ENCODE measurements at places on chromosomes 16 and 17.

GRCh38 chr17:77802811-77803220, 155.7 kb upstream of the TNRC6C start:
- no peak for DNase-seq

GRCh38 chr16:2078096-2078495, 30.3 kb downstream of the TSC2 start:
- no peak for DNase-seq

DNA sequence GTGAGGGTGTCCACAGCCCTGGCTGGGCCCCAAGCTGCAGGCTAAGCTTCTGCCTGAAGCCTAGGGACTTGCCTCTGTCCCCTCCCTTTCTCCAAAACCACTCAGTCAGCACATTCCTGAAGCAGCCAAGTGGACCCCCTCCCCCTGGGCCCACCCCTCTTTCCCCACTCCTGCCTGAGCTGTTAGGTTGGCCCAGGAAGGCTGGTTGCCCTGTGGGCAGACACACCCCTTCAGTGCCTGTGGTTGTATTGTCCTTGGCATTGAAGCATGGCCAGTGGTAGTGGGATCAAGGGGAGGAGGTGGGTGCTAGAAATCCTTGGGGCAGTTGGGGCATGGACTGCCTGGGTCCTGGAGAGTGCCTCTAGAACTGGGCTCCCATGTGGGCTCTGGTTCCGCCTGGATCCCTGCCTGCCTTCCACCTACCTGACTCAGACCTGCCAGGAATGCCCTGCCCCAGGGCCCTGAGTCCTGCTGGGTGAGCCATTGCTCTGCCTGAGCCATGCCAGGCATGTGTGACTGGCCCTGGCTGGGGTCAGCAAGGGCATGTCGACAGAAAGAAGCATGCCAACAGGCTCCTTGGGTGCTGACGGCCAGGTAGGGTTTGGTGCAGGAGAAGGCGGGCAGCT, 2.1 kb downstream of the TRAF4 start:
- DNase-seq, result no peak

DNA sequence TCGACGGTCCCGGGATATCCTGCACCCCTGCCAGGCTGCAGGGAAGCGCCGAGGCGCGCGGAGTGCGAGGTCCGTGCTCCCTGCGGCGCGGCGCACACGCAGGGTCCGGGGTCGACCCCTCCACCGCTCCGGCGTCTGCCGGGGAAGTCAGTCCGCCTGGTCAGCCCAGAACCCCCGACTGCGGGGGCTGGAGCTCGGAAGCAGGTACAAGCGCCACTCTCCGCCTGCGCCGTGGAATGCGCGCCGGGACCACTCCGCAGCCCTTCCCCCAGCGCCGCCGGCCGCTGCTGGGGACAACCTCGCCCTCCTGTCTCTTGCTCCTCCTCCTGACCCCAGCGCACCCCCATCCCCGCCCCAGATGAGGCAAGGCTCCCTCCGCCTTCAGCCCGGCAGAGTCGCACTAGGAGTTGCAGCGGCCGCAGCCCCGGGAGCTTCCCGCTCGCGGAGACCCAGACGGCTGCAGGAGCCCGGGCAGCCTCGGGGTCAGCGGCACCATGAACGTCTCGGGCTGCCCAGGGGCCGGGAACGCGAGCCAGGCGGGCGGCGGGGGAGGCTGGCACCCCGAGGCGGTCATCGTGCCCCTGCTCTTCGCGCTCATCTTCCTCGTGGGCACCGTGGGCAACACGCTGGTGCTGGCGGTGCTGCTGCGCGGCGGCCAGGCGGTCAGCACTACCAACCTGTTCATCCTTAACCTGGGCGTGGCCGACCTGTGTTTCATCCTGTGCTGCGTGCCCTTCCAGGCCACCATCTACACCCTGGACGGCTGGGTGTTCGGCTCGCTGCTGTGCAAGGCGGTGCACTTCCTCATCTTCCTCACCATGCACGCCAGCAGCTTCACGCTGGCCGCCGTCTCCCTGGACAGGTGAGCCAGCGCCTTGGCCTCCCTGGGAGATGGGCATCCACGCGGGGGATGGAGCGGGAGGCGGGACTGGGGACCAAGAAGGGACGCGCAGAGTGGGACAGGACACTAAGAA, at the start of gene GALR2:
TSS of gene GALR2 (plus strand) at position 392 of the 974 bp plus-strand sequence. CDS start at position 495, 103 bp downstream.
- no peak for DNase-seq

- no peak for DNase-seq
These were observed 83.3 kb upstream of the CORO6 start for GRCh38 chr17:29706045-29706431.

DNA sequence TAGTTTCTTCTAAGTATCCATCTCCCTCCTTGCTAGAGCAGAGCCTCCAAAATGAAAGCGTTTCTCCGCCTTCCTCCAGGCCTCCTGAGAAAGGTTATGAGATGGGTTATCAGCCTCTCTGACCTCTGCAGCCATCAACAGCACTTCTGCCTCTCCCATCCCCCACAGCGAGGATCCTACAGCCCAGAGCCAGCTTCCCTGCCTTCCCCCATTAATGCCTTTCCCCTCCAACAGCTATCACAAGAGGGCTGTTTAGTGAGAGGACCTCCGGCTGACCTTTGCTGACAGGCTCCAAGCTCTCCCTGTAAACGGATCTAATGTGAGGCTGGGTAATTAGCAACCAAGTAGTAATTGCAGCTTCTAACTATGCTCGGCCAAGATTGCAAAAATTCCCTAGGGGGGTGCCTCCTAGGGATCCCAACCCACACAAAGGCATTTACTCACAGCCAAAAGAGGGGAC, 55.8 kb downstream of the ZFHX3 start:
- DNase-seq, result no peak

DNA sequence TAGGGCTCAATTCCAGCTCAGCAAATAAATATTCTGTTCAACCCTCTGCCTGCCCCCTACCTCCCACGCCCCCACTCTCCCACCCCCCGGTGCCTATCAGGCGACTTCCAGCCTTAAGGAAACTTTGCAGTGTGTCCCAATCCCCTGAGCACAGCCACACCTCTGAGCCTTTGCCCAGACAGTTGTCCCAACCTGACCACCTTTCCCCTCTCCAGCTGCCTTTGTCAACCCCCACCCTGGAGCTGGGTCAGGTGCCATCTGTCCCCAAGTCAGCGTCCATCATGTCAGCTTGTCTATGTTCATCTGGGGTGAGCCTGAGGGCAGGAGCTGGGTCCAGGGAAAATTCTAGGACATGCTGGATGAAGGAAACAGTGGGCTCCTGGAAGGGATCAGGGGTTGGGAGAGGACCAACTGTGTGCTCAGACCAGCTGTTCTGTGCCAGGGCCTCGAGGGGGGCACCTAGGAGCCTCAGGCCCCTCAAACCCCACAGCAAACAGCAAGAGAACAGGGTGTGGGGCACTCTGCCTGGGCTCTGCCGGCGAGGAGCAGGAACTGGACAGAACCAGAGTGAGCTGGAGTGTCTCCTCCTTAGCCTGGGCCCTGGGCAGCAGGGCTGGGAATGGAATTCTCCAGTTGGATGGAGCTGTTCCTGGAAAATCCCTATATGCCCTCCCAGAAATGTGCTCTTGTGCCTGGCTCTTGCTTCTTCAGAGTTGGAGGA, 17.8 kb downstream of the CDH16 start:
- no peak for DNase-seq

DNA sequence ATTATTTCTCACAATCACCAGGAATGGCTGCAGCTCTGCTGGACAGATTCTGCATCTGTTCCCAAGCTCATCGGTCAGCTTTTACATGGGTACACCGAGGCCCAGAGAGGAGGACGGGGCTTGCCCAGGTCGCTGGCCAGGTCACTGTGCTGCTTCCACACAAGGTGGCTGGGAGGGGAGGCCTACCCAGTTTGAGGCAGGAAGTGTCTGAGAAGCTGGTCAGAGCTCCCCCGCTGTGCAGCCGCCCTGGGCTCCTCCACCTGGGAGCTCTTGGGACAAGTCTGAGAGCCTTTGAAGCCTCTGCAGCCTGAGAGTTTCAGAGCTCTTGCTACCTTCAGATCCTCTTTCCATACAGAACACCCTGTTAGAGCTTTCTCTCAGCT, 143.3 kb downstream of the CLEC16A start:
- DNase-seq, result no peak

DNA sequence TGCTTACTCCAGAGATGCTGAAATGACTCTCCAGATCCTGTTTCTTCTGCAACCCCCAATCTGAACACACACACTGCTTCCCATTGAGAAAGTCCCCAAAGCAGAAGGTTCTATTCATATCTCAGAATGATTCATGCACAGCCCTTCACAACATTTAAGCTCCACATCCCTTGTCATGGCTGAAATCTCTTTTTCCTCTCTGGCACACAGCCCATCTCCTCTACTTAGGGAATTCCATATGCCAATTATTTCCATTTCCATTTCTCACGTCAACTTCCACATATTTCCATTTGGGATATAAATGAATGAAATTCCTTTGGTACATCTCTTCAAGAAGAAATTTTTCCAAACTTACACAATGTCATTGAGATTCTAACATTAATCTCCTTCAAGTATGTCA, 119.6 kb downstream of the CDH11 start:
- DNase-seq, result no peak

DNA sequence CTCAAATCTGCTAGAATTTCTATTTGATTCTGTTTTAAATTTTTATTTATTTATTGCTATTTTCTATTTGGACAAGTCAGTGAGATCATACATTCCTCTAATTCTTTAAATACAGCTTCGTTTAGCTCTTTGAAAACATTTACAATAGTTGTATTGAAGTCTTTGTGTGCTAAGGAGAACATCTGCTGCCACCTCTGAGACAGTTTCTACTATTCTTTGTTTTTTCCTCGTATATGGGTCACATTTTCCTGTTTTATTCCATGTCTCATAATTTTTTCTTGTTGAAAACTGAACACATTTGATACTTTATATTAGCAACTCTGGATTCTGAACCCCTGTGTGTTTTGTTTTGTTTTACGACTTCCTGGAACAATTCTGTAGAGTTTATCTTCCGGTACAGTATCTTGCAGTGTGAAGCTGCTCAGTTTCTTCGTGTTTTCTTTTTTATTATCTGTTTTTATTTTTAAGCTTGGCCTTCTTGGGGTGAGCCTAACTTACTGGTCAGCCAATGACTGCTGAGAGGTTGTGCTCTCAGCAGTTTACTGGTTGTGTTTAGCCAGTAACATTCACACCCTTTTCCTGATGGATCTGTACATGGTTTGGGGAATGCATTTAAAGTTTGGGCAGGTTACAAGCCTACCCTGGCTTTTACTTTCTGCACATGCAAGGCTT, 99.0 kb downstream of the CA4 start:
- no peak for DNase-seq

DNA sequence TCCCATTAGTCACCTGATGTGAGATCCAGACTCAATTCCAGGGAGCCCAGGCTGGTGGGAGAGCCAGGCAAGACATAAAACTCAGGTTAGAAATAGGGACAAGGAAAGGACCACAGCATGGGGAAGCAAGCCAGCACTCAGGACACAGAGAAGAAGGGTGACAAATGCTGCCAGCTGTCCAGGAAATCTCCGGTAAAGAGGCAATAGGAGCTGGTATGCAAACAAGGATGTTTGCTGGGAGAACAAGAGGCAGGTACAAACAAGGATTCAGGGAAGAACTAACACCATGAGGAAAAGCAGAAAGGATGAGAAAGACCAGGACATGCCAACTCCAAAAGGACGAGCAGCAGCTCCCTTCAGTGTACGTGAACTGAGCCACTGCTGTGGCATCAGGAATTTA, 10.2 kb upstream of the TXNDC11 start:
- DNase-seq, result no peak

DNA sequence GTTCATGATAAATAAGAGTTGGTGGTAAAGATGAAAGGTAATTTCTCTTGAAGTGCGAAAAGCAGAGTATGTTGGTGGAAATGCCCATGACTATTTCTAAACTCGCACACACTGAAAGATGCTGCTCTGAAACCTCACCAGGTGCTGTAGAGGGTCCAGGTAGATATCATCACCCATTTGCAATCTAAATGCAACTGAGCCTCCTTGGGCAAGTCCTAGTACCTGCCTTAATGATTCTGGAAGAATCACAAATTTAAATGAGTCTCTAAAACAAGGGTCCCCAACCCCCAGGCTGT, 5.9 kb upstream of the MMD start:
- DNase-seq, result no peak

- DNase-seq, result no peak
These were observed 15.0 kb upstream of the KREMEN2 start for GRCh38 chr16:2948807-2949704.

DNA sequence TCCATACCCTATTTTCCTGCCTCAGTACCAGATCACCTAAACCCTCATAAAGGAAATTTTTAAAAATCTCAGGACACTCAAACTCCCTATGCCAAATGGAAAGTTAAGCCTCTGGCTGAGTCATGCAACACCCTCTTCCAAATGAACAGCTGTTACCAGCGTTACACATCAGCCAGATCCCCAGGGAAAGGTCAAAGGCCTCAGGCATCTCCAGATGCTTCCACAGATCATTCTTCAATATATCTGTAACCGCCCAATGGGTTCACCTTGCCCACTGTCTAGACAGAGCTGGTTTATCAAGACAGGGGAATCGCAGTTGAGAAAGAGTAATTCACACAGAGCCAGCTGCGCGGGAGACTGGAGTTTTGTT, 29.1 kb upstream of the SHCBP1 start:
- no peak for DNase-seq

DNA sequence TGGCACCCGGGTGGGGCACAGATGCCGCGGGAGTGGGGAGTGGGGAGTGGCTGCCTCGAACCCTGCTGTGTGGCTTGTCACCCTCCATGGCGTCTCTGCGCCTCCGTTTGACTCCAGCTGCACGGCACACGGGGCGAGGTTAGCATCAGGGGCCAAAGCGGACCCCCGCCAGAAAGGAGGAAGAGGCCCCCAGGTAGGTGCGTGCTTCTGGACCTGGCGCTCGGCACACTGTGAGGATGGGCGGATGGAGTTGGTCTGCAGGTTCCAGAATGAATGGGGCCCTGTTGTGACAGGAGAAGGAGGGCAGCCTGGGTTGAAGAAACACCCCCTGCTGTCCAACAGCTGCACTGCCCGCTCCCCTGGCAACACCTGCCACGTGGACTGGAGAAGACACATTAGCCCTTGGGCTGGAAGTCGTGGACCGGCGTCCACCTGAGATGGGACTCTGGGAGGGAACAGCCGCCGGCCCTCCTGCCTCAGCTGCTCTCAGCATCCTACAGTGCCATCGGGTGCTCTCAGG, 9.4 kb upstream of the FASN start:
- no peak for DNase-seq

GRCh38 chr17:29874931-29875596, 55.0 kb downstream of the SSH2 start:
- no peak for DNase-seq

DNA sequence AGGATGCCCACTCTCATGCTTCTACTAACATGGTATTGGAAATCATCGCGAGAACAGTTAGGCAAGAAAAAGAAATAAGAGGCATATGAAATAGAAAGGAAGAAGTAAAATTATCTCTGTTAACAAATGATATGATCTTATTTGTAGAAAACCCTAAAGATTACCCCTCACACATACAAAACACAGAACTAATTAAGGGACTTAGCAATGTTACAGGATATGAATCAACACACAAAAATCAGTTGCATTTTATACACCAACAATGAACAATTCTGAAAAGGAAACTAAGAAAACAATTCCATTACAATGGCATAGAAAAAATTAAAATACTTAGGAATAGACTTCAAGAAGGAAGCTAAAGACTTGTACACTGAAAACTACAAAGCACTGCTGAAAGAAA, 2.7 kb upstream of the CAPNS2 start:
- no peak for DNase-seq
